ENCODE measurements at places on chromosomes 16 and 17. TPM values are rescaled to one million over a fixed set of nuclear protein-coding genes. Genes with fewer than 3 reads are reported as not detected.

The ABCA6 gene
- total RNA-seq, result 81.8 TPM

The KRT20 gene
- 0.77 TPM for total RNA-seq

GRCh38 chr17:13378361-13378760 is 223.4 kb downstream of the HS3ST3A1 start:
- no peaks in the 10 kb centered on the region for H3K36me3 ChIP-seq
- no peaks in the 10 kb centered on the region for H3K4me1 ChIP-seq
- no peak overlapping the region for H3K4me3 ChIP-seq
- DNase-seq, result no peak
- H3K27ac ChIP-seq, result no peak overlapping the region

GRCh38 chr16:72711823-72712222 is 336.1 kb downstream of the ZFHX3 start:
- H3K4me1 ChIP-seq, result no peaks in the 10 kb centered on the region
- no peak overlapping the region for H3K4me3 ChIP-seq
- no peak for DNase-seq
- no peaks in the 10 kb centered on the region for H3K36me3 ChIP-seq

The RHOT1 gene
- 45.1 TPM for total RNA-seq

The LUC7L3 gene
- 149 TPM for total RNA-seq

The PAM16 gene
- total RNA-seq, result 31.9 TPM

- H3K4me3 ChIP-seq, result no peak overlapping the region
- DNase-seq, result no peak
- H3K27me3 ChIP-seq, result peaks cover 2% of the 10 kb centered on the region
- no peaks in the 10 kb centered on the region for H3K4me1 ChIP-seq
- no peaks in the 10 kb centered on the region for H3K36me3 ChIP-seq
- no peak overlapping the region for H3K27ac ChIP-seq
These were observed 5.8 kb downstream of the THOC6 start for GRCh38 chr16:3029491-3030221.

All from ovary (tissue), 10 donors.